ENCODE measurements at places on chromosomes 6 and 20. TPM values are rescaled to one million over a fixed set of nuclear protein-coding genes. Genes with fewer than 3 reads are reported as not detected.

FAM209B gene
- total RNA-seq, result 1.5 TPM

NUDT3 gene
- 24.1 TPM for total RNA-seq

GMPR gene
- total RNA-seq, result 0.47 TPM

BHLHE23 gene
- total RNA-seq, result not detected

PDSS2 gene
- 14.6 TPM for total RNA-seq

DNA sequence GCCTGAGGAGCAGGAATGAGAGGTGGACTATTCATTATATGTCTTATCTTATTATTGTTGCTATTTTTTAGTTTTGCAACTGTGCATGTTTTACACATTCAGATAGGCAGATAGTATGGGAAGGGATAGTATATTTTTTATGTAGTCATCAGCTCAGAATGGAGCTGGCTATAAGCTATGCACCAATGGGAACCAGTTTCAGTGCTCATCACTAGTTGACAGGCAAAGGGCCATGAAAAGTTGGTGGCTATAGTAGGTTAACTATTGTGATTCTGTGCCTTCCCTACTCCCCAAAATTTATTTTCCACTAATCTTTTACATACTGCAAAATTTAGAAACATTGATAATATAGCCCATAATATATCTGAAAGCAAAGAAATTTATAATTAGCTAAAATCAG is 5.3 kb upstream of the UBD start:
- H3K27ac ChIP-seq, result no peak overlapping the region
- no peaks in the 10 kb centered on the region for H3K36me3 ChIP-seq
- H3K4me1 ChIP-seq, result peaks cover 14% of the 10 kb centered on the region

- peaks cover 3% of the 10 kb centered on the region for H3K27me3 ChIP-seq
- DNase-seq, result no peak
- no peaks in the 10 kb centered on the region for H3K36me3 ChIP-seq
- no peaks in the 10 kb centered on the region for H3K4me1 ChIP-seq
Observed at GRCh38 chr20:22394583-22394982, 189.8 kb downstream of the FOXA2 start.

- H3K27me3 ChIP-seq, result no peaks in the 10 kb centered on the region
- no peak overlapping the region for H3K4me3 ChIP-seq
- no peaks in the 10 kb centered on the region for H3K36me3 ChIP-seq
- DNase-seq, result no peak
Observed at GRCh38 chr6:112665114-112665513, 318.0 kb downstream of the RFPL4B start.

DNA sequence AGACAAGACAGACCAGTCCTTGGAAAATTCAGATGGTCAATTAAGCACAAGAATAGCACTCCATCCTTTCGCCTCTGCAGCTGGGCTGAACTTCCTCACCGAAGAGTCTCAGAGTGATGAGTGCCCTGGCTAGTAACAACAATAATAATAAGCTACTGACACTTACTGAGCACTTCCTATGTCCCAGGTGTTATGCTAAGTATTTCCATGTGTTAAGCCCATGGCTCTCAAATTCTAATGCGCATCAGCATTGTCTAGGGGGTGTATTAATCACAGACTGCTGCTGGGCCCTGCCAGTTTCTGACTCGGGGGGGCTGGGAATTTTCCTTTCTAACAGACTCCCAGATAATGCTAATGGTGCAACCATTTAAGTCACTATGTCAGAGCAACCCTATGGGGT is 118.2 kb upstream of the LRFN2 start:
- H3K27ac ChIP-seq, result no peak overlapping the region
- no peaks in the 10 kb centered on the region for H3K4me1 ChIP-seq
- H3K27me3 ChIP-seq, result peaks cover 11% of the 10 kb centered on the region
- no peak for DNase-seq
- no peaks in the 10 kb centered on the region for H3K36me3 ChIP-seq
- H3K4me3 ChIP-seq, result no peak overlapping the region

GRCh38 chr20:53276143-53276542 is 304.0 kb downstream of the TSHZ2 start:
- H3K27me3 ChIP-seq, result peaks cover 10% of the 10 kb centered on the region
- no peaks in the 10 kb centered on the region for H3K36me3 ChIP-seq
